ENCODE measurements at places on chromosomes 7 and 10. TPM values are rescaled to one million over a fixed set of nuclear protein-coding genes. Genes with fewer than 3 reads are reported as not detected.

BTBD16 gene
- 0.89 TPM for total RNA-seq

AKR1B1 gene
- 273 TPM for total RNA-seq

MYOZ1 gene
- 1.1 TPM for total RNA-seq

SERPINE1 gene
- total RNA-seq, result 7.0 TPM

ERVW-1 gene
- total RNA-seq, result 0.22 TPM

LRRC4 gene
- total RNA-seq, result 14.7 TPM

LIPF gene
- not detected for total RNA-seq

UTF1 gene
- total RNA-seq, result not detected

CNPY1 gene
- total RNA-seq, result not detected

OPALIN gene
- total RNA-seq, result not detected

TMEM130 gene
- 5.7 TPM for total RNA-seq

GRCh38 chr10:106355450-106355849 lies 809.1 kb downstream of the SORCS1 start:
- DNase-seq, result no peak

GRCh38 chr7:19537942-19538401 lies 170.9 kb downstream of the POLR1F start:
- no peak for DNase-seq

GRCh38 chr7:2248984-2249694 lies 7.1 kb downstream of the NUDT1 start:
- peak; percentile 86 for DNase-seq

GRCh38 chr10:2476812-2477553 lies 590.4 kb upstream of the PFKP start:
- no peak for DNase-seq

DNA sequence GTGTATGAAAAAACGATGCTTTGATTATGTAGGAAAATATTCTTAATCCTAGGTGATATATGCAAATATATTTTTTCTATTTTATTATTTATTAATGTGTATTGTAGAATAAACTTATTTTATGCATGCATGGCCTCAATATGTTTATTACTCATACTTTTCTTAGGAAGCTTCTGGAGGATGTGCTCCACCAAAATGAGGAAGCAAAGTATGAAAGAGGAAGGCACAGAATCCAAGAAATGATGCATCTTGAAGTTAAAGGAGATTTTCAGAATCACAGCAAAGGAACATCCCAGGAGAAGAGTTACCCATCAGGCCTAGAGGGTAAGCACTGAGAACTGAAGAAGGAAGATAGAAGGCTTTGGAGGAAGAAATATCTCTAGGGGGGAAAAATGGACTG lies 35.0 kb upstream of the MRPS16 start:
- no peak for DNase-seq

GRCh38 chr10:52100011-52100547 lies 214.0 kb upstream of the DKK1 start:
- DNase-seq, result no peak

DNA sequence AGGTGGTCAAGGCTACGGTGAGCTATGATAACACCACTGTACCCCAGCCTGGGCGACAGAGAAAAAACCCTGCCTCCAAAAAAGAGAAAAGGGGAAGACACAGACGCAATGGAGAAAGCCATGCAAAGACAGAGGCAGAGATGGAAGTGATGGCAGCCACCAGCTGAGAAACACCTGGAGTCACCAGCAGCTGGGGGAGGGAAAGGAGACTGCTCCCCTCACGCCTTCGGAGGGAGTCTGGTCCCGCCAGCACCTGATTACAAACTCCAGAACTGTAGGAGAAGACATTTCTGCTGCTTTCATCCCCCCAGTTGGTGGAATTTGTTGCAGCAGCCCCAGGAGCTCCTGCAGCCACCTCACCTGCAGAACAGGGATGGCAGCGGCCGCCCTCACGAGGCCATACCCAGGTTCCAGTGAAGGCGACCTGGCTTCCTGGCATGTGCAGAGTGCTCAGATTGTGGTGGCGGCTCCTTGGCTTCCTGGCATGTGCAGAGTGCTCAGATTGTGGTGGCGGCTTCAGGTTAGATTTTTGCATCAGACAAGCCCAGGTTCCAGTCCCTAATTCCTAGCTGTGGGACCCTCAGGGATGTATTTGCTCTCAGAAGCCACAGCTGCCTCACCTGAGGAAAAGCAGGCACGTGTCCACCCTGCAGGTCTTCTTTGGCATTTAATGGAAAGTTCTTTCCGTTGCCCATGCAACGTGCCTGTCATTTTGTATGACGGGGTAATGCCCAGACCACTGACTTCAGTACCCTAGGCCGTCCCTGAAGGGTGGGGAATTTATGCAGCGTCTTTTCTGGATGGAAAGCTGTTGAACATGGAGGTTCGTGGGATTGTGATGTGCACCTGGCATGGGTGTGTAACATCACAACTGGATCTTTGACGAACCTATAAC lies 182.9 kb downstream of the EBF3 start:
- no peak for DNase-seq

DNA sequence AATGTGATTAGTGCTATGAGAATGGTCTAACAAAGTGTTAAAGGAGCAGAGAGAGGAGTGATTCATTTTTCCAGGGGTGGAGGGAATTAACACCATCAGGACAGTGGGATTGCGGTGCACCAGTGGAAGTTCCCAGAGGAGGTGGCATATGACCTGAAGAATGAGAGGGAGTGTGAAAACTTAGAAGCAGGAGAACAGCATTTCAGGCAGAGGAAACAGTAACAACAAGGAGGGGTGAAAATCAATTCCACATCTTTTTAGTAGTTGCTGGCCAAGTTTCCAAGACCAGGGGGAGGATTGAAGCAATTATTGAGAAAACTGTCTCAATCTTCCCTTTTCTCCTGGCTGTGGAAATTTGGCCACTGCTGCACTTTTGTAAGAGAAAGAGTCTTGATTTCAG lies 23.7 kb upstream of the CCDC172 start:
- DNase-seq, result no peak

- DNase-seq, result no peak
Measured at GRCh38 chr7:151188252-151188542, 1.1 kb upstream of the ASB10 start.

- no peak for DNase-seq
Measured at GRCh38 chr7:91248996-91249395, 15.2 kb upstream of the FZD1 start.

- no peak for DNase-seq
Measured at GRCh38 chr7:87735360-87735759, 107.2 kb downstream of the RUNDC3B start.

- peak; percentile 74 for DNase-seq
Measured at GRCh38 chr7:105014693-105015389, 836 bp downstream of the KMT2E start.

GRCh38 chr10:128875956-128876736 lies 590.9 kb upstream of the MGMT start:
- peak; percentile 56 for DNase-seq

DNA sequence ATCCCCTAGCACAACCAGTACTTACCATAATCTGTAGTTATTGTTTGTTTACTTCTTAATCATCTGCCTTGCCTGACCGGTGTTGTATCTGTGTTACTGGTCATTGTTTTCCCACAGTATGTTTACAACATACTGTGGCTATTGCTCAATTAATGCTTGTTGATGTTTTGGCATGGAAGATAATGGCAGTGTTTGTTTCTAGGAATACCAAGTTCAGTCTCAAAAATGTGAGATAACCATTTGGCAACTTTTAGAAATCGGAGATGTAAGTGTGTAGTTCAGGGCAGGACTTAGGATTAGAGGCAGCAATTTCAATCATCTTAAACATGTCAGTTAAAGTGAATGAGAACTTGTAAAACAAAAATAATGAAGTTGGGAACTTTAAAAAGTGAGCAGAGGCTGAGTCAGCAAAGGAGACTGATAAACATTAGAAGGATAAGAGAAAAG lies 8.2 kb downstream of the MINDY3 start:
- DNase-seq, result no peak

- no peak for DNase-seq
Measured at GRCh38 chr7:115868369-115868768, 162.2 kb downstream of the TFEC start.
